ENCODE measurements at places on chromosomes 7 and 10.

DNA sequence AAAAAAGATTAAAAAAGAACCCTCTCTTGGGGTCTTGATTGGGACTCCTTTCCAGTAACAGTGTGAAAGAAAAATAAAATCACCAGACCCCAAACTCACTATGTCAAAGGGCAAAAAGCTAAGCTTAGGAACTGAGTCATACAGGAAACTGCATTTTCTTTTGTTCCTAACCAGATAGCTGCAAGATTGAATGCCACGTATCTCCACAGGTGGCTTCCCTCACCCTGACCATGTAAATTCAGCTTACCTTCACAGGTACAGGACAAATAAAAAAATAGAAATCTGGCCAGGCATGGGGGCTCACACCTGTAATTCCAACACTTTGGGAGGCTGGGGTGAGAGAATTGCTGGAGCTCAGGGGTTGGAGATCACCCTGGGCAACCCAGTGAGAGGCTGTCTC is 32.5 kb upstream of the EIF4H start:
- DNase-seq = no peak

DNA sequence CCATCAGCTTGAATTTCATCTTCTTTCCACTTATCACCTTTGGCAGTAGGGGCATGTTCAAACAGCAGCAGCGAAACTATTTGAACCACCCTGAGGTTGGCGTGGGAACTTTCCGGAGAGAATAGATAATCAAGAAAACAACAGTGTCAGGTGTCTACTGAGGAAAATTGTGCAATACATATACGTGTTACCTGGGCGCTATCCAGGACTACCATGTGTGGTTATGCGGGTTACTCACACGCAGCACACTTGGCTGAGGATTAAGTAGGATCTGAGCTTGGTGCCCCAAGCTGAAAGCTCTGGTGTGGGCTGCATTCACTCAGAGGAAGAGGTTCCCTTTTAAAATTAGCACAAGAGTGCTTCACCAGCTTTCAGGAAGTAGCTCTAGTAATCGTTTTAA is 8.8 kb upstream of the ABI1 start:
- peak; percentile 58 for DNase-seq

GRCh38 chr7:158391141-158391540 is 196.5 kb downstream of the PTPRN2 start:
- DNase-seq = no peak

- DNase-seq = peak; percentile 68
Observed at GRCh38 chr10:71831646-71832552, 19.2 kb downstream of the PSAP start.

DNA sequence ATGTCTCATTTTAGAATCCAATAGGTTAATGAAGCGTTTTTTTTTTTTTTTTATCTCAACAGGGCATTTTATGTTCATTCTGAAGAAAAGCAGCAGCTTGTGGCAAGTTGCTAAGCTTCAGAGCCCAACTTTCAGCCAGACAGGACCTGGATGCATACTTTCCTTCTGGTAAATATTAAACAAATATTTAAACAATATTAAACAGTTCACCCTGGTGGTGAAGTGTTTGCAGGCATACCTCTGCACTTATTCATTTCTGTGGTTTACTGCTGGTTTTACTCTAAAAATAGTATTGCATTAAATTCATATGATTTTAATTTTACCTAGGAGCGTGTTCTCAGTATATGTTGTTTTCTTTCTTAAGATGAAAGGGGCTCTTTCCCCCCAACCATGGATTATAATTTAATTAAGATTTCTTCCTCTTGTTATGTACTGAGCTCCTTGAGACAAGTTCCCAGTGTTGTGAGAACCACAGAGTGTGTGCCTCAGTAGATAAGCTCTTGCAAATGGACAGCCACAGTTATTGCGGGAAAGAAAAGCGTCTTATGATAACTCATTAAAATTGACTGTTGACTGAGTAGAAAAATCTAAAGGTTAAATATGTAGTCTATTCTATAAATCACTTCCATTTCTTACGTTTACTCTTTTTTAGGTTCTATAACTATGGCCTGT is 155.8 kb downstream of the MALRD1 start:
- DNase-seq = peak; percentile 14

GRCh38 chr7:30268586-30268985 is 15.8 kb upstream of the ZNRF2 start:
- DNase-seq = no peak

- peak; percentile 89 for DNase-seq
Observed at GRCh38 chr10:60816628-60817397, 38.5 kb downstream of the CDK1 start.

DNA sequence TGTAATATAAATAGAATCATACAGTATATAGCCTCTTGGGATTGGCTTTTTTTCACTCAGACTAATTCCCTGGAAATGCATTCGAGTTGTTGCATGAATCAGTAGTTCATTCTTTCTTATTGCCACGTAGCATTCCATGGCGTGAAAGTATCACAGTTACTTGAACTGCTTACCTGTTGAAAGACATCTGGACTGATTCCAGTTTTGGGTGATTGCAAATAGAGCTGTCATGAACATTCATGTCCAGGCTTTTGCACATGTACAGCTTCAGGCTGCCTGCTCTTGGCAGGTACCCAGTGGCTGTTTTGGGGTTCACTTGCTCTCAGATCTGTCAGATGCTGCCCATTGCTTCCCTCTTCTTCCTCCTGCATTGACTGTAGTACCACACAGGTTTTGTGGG is 54.9 kb downstream of the LRGUK start:
- no peak for DNase-seq

GRCh38 chr10:18140957-18141845 is 977 bp downstream of the CACNB2 start:
- DNase-seq = no peak

DNA sequence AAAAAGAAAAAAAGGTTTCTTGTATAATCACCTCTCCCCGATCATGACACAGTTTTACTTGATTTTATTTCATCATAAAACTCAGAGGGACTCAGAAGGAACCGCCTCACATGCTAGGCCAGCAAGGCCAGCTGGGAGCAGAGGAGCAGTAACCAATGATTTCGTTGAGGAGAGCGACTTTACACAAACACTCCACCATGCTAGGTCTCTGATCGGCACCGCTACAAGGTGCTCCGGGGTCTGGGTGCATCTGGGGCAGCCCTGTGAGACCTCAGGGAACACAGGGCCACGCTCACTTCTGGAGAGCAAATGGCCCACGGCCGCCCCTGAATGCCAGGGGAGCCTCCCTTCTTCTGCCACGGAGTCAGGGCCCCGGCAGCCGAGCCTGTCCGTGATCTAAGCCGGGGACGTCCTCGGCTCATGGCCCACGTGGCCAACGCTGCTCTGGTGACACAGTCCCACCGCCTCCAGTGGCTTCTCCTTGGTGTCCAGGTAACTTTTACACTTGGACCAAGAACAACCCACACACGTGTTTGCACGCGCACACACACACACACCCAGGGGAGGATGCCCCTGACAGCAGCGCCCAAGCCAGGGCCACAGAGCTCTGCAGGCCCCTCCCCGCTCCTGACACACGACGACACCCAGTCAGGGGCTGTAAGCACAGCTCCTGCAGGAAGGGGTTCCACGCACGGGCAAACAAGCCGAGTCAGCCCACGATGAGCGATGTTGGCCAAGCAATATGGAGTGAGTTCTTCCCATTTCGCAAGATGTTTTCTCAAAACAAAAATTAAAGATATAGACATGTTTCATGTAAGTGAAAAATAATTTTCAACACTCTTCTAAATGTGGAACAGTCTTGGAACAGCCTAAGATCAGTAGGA is 332.3 kb downstream of the DNAJB6 start:
- no peak for DNase-seq

- DNase-seq = peak; percentile 52
Observed at GRCh38 chr10:89438525-89438924, 24.2 kb downstream of the IFIT5 start.

GRCh38 chr10:78746155-78746763 is 322.5 kb upstream of the ZMIZ1 start:
- no peak for DNase-seq

DNA sequence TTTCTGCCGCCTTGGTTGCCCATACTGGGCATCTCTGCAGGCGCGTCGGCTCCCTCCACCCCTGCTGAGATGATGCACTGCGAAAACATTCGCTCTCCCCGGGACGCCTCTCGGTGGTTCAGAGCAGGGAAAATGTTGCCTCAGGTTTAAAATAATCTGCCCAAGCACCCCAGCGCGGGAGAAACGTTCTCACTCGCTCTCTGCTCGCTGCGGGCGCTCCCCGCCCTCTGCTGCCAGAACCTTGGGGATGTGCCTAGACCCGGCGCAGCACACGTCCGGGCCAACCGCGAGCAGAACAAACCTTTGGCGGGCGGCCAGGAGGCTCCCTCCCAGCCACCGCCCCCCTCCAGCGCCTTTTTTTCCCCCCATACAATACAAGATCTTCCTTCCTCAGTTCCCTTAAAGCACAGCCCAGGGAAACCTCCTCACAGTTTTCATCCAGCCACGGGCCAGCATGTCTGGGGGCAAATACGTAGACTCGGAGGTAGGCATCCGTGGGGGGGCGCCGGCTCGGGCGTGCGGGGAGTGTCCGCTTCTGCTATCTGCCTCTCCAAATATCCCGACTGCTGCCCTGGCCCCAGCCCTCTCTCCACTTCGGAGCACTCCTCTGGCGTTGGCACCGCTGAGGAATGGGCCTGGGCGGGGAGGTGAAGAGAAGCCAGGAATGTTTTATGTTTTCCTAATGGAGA is at the start of gene CAV1:
Gene CAV1, plus strand, starts transcription at position 428 of the 689 bp plus-strand sequence. Its CDS starts 27 bp downstream, at position 455.
- DNase-seq = peak; percentile 97

GRCh38 chr7:155215576-155216325 is 81.9 kb upstream of the INSIG1 start:
- no peak for DNase-seq

Measured in iris pigment epithelial cell (primary cell).